ENCODE measurements at places on chromosomes 2 and 18. TPM values are rescaled to one million over a fixed set of nuclear protein-coding genes. Genes with fewer than 3 reads are reported as not detected.

The CD226 gene
- 0.67 TPM for polyA plus RNA-seq

The HOXD3 gene
- 3.3 TPM for polyA plus RNA-seq

The NLRC4 gene
- 0.85 TPM for polyA plus RNA-seq

DNA sequence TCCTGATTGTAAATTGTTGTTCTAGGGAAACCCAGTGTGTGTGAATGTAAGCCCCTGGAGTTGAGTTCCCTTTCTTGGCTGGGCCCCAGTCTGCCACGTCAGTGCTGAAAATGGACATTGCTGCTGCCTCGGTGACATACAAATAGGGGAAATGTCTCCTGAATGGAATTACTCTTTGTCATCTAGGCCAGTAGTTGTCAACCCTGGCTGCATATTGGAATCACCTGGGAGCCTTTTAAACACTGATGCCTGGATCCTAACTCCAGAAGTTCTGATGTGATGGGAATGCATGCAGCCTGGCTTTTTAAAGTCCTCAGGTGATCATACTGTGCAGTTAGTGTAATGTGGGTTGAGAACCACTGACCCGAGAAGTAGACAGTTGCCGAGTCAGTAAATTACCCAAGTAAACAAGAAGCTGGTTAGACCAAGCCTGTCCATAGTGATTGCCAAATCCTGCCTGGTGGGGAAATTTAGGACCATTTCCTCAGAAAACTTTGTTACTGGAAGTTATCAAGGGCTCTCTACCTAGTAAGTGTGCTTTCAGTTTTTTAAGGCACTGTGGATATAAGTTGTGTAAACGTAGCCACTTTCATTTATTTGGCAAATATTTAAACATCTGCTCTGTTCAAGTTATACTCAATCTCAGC lies 27.6 kb upstream of the IL1R1 start:
- DNase-seq, result no peak

DNA sequence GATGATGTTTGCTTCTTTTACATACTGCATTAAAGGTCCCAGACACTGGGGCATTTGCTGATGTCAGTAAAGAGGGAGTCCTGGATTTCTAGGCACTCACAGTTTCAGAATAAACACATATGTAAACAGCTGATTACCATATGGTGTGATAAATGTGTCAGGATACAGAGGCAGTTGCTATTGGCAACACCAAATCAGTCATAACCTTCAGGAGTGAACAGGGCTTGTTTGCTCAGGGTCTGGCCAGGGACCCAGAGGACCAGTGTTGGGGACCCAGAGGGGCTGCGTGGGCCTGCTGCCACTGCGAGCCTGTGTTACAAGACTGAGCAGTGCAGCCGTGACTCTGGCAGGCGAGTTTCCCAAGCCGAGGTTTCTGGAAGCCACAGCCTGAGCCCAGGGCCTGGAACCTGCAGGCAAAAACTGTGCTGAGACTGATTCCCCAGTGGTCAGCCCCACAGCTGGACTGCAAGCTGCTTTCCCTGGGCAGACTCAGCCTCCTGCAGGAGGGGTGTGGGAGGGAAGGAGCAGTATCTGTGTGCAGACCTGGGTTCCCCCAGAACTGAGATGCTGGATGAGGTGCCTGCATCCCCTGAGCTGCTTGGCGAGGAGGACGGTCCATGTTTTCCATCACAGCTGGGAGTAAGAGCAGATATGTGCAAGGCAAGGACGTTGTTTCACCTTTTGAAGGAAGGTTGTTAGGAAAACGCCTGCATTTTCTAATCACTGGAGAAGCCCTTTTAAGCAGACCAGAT lies 23.6 kb downstream of the ASAP2 start:
- DNase-seq, result no peak

- no peak for DNase-seq
Measured at GRCh38 chr2:69918401-69918800, 3.5 kb downstream of the MXD1 start.

DNA sequence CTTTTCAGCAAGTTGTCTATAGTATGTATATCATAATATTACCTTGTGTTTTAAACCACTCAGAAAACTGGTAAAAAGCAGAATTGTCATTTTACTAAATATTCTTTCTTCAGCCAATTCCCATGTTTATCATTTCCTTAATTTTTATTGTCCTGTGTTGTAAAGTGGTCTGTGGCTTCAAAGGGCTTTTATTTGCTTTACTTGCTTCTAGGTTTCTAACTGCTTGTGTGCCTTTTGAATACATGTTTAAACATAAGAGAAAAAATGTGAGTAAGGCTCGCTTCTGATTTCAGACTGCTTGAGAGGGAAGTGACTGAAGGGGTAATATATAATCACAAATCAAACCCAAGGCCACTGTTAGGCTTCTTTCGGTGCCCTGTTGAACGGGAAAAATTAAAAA lies 407.5 kb upstream of the NRP2 start:
- no peak for DNase-seq

DNA sequence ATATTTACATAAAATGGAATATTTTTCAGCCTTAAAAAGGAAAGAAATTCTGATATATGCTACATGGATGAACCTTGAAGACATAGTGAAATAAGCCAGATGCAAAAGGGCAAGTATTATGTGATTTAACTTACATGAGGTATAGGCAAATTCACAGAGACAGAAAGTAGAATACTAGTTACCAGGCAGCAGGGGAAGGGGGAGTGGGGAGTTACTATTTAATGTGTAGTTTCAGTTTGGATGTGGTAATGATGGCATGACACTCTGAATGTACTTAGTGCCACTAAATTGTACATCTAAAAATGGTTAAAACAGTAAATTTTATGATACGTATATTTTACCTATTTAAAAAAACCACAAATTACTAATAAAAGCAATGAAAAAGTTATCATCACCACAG lies 12.1 kb downstream of the METTL4 start:
- DNase-seq, result no peak

- DNase-seq, result no peak
Measured at GRCh38 chr2:105617631-105618350, 126.9 kb upstream of the NCK2 start.

DNA sequence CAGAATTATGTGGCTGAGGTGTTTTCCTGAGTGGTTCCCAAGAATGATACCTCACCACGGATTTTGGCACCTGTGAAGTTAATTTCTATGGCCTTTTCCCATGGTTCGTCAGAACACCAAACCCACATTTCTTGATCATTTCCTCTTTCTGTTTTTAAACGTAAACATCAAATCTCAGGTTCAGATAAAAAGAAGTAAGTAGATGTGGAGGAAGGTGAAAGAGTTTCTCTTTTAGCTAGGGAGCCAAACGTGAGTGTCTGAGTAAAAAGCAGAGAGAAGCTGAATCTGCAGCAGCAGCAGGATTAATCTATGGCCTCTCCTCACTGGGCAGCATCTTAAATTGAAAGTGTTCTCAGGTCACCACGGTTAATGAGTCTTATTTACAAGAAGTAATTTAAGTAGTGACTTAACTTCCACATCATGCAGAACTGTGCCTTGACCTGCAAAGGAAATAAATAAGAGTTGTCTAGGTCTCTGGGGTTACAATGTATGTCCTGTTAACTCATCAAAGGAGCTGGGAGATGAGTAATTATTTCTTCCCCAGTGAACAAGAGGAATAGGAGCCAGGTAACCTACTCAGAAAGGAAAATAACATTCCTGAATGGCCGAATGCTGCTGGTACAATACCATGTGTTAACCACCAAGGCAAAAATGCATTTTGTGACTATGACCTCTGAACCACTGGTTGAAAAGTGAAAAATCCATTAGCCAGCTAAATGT lies 139.6 kb upstream of the NETO1 start:
- DNase-seq, result no peak

DNA sequence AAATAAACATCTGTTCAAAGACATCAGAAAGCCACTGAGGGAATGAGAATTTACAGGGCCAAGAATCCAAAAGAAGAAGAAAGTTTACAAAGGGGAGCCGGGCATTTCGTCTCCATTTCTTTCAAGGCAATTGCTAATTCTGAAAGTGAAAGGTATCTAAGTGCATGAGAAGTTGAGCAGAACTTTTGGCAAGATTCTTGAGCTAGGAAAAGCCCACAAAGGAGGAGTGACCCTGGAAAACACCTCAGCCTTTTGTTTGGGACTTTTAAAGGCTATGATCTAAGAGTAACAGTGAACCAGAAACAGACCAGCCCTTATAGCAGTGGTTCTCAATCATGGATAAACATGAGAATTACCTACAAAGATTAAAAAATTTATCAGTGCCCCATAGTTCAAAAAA lies 87.4 kb downstream of the MDH1 start:
- no peak for DNase-seq

DNA sequence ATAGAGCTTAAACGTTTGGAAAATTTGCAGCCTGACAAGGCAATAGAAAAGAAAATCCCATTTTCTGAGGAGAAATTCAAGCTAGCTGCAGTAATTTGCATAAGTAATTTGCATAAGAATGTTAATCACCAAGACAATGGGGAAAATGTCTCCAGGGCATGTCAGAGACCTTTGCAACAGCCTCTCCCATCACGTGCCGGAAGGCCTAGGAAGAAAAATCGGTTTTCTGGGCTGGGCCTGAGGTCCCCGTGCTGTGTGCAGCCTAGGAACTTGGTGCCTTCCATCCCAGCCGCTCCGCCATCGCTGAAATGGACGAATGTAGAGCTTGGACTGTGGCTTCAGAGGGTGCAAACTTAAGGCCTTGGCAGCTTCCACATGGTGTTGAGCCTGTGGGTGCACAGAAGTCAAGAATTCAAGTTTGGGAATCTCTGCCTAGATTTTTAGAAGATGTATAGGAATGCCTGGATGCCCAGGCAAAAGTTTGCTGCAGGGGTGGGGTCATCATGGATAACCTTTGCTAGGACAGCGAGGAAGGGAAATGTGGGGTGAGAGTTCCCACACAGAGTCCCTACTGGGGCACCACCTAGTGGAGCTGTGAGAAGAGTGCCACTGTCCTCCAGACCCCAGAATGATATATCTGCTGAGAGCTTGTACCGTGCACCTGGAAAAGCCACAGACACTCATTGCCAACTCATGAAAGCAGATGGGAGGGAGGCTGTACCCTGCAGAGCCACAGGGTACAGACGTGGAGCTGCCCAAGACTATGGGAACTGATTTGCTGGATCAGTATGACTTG lies 164.6 kb downstream of the GULP1 start:
- DNase-seq, result no peak

- no peak for DNase-seq
Measured at GRCh38 chr2:218393750-218394290, 5.8 kb upstream of the CTDSP1 start.
